Peyer's patch (tissue), 4 donors: ENCODE measurements at places on chromosomes 3 and 15. TPM values are rescaled to one million over a fixed set of nuclear protein-coding genes. Genes with fewer than 3 reads are reported as not detected.

The SEMA5B gene
- total RNA-seq = 0.54 TPM

The PROK2 gene
- total RNA-seq = not detected

The RPP25 gene
- total RNA-seq = 7.4 TPM

DNA sequence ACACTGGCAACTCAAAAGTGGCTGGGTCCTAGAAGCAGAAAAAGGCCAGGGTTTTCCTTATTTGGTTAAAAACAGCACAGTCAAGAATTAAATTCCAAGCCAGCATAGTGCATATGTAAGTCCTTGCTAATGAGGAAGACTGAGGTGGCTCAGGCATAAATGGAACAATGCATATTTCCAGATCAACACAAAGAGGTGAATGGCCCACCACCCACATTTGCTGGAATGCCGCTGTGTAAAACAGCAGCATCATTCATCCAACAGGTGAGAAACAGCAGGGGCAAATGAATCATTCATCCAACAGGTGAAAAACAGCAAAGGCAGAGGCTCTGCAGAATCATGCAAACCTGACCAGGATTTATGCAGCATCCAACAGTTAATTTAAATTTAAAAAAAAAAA is 32.9 kb downstream of the GPR176 start:
- H3K27ac ChIP-seq = no peak overlapping the region
- peaks cover 5% of the 10 kb centered on the region for H3K4me1 ChIP-seq
- no peaks in the 10 kb centered on the region for H3K27me3 ChIP-seq
- H3K4me3 ChIP-seq = no peak overlapping the region
- no peaks in the 10 kb centered on the region for H3K36me3 ChIP-seq
- DNase-seq = no peak

The APOD gene
- 29.9 TPM for total RNA-seq

DNA sequence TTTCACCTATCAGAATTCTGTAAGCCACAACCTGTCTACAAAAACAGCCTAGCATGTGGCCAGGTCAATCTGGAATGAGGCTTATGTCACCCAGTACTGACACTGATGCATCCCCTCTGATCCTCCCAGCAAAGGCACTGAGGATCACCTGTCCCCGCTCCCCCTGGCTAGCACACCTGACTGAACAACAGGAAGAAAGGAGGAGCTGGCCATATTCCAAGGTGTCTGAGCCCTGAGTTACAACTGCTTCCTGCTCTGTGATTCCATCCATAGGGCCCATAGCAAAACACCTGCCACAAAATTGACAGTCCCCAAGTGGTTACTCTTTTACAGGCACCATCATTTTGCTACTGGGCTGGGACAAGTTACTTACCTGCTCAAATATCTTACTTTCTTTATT is 555.5 kb upstream of the CFAP20DC start:
- H3K4me1 ChIP-seq = no peaks in the 10 kb centered on the region
- no peak for DNase-seq
- no peak overlapping the region for H3K4me3 ChIP-seq
- H3K27me3 ChIP-seq = no peaks in the 10 kb centered on the region
- no peak overlapping the region for H3K27ac ChIP-seq

The PLA2G4E gene
- total RNA-seq = not detected
